ENCODE measurements at places on chromosomes 7 and 10. TPM values are rescaled to one million over a fixed set of nuclear protein-coding genes. Genes with fewer than 3 reads are reported as not detected.

Gene ZNF239
- total RNA-seq = 5.1 TPM

Gene SNCG
- total RNA-seq = 16.1 TPM

Gene HOXA2
- 0.53 TPM for total RNA-seq

Gene FKBP6
- not detected for total RNA-seq

Gene SNX10
- 0.53 TPM for total RNA-seq

Gene FAM20C
- total RNA-seq = 71.2 TPM

Gene CPA2
- not detected for total RNA-seq

Gene RBP3
- under 0.01 TPM for total RNA-seq

Gene ZNF783
- total RNA-seq = 3.0 TPM

Gene SLC26A4
- 0.18 TPM for total RNA-seq

Gene ADGRA1
- not detected for total RNA-seq

Gene ZNF853
- under 0.01 TPM for total RNA-seq

Gene RP9
- 8.3 TPM for total RNA-seq

Gene PTN
- total RNA-seq = 15.3 TPM

Gene ADO
- 12.4 TPM for total RNA-seq

Gene CALML3
- not detected for total RNA-seq

Gene GJC3
- total RNA-seq = not detected

Gene KIF20B
- total RNA-seq = 11.0 TPM

Gene ARHGEF35
- 2.5 TPM for total RNA-seq

Gene CPA5
- total RNA-seq = not detected

Gene TRIM24
- total RNA-seq = 8.2 TPM

Gene CAMK2B
- total RNA-seq = not detected

Gene SLC39A12
- not detected for total RNA-seq

Gene ZNF775
- total RNA-seq = 5.7 TPM

Gene LIPK
- not detected for total RNA-seq

Gene SLC26A3
- not detected for total RNA-seq

Gene CLRN3
- not detected for total RNA-seq

Gene PPA1
- 209 TPM for total RNA-seq

Gene LBX1
- total RNA-seq = not detected

Gene TFPI2
- 763 TPM for total RNA-seq

Gene SORBS1
- 0.35 TPM for total RNA-seq

Gene XPNPEP1
- total RNA-seq = 97.7 TPM

Gene ANXA8L1
- 2.7 TPM for total RNA-seq

Gene KCNK18
- total RNA-seq = not detected

Gene MYO1G
- total RNA-seq = under 0.01 TPM

Gene TMEM176A
- total RNA-seq = 1.2 TPM

Gene MICU1
- 64.7 TPM for total RNA-seq

Gene FOXP2
- 0.53 TPM for total RNA-seq

Gene ODAD2
- 1.8 TPM for total RNA-seq

Gene GHRHR
- not detected for total RNA-seq

Gene PIK3CG
- under 0.01 TPM for total RNA-seq

Gene STEAP4
- under 0.01 TPM for total RNA-seq

Gene ADRA2A
- total RNA-seq = not detected

Gene EBLN1
- not detected for total RNA-seq

Gene RAMP3
- total RNA-seq = not detected

Gene INPP5A
- total RNA-seq = 27.8 TPM

Gene ZNF487
- total RNA-seq = 7.2 TPM

Gene NPY4R
- not detected for total RNA-seq

Gene PNLIPRP1
- not detected for total RNA-seq

Gene ZNF25
- 5.5 TPM for total RNA-seq

Gene TMEM178B
- not detected for total RNA-seq

Gene TMEM120A
- total RNA-seq = 31.2 TPM

Gene LIPM
- total RNA-seq = not detected

Gene AKR1D1
- total RNA-seq = not detected
